ENCODE measurements at places on chromosomes 5 and 9.
A peak's percentile ranks its signal among the peaks of the same experiment; 100 is the strongest.

GRCh38 chr9:88458716-88459465, 70.6 kb downstream of the SPIN1 start:
- peak; percentile 73 for DNase-seq

DNA sequence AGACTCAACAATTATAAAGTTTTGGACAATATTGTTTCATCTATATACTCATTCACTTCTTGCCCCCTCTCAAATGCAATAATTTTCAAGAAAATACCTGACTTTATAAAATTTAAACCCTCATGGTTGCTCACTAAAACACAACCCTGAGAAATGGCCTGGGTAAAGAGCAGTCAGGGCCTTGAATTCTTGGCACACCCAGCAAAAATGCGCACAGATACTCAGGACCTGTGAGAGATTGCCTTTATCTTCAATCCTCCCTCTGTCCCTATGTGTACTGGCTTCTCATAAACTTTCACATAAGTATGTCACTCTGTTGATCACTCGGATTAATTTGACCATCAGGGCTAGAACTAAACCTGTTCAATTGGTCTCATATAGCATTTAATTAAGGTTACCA, 12.8 kb upstream of the ACO1 start:
- no peak for DNase-seq

DNA sequence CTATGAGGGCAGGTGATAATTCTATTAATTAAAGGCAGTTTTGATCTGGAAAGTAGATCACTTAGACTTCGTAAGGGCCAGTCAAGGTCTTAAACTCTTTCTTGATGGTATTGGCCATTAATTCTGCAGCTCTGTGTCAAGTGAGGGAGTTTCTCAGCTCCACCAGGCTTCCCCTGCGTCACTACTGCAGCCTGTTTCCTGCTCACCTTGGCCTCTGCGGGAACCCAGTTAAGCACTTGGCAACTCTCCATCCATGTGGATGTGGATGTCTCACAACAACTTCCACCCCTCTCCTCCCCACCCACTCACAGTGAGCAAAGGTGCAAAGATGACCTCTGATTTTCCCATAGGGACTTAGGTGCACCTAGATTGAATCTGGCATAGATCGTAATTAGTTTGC, 191.6 kb downstream of the PLK2 start:
- no peak for DNase-seq

GRCh38 chr5:135830876-135831275, 3.6 kb upstream of the SLC25A48 start:
- DNase-seq = no peak

- DNase-seq = no peak
Observed at GRCh38 chr5:6655432-6655831, 22.2 kb downstream of the SRD5A1 start.

GRCh38 chr9:97445119-97445701, 33.3 kb downstream of the TDRD7 start:
- DNase-seq = no peak

- no peak for DNase-seq
Observed at GRCh38 chr5:4158750-4159447, 563.3 kb downstream of the IRX1 start.

DNA sequence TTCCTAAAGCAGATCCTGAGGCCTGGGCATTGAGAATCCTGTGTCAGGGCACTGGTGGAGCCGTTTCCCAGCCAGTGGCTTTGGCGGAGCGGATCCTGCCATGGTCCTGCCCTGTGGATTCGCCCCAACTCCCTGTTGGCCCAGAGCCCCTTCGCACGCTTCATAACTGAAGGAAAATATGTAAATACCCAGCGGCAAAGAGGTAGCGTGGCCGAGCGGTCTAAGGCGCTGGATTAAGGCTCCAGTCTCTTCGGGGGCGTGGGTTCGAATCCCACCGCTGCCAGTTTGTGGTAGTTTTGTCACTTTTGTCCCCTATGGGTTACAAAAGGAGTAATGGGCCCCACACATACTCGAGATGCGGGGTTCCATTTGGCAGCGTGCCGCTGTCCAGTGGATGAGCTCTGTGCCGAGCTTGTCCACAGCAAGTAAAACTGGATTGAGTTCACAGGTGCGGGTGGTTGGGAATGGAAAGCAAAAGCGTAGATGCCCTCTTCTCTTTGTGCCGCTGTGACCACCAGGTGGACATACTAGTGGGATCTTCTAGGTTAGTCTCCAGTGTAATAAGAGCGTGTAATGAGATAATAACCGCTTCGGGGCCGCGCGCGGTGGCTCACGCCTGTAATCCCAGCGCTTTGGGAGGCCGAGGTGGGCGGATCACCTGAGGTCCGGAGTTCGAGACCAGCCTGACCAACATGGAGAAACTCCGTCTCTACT, 17.3 kb downstream of the TRIM7 start:
- DNase-seq = peak; percentile 86

DNA sequence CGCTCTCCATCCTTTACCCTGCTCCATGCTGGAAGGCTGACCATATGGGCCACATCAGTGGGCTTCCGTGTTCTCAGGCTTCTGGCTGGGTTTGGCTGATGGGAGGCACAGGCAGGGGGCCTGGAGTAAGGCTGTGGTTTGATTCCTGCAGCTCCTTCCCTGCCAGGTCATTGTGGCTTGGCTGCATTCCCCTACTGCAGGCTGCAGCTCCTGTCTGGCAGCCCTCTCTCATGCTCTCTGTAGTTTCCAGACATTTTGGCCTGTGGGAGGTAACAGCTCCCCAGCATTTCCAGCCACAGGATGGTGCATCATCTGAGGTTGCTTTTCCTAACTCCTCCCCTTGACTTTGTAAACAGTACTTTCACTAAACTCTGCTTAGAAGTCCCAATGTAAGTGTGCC, 102.0 kb upstream of the PTPN3 start:
- peak; percentile 34 for DNase-seq

- no peak for DNase-seq
Observed at GRCh38 chr9:72256931-72257330, 107.7 kb downstream of the GDA start.

- no peak for DNase-seq
Observed at GRCh38 chr9:134195558-134195957, 31.2 kb upstream of the RNU6ATAC start.

DNA sequence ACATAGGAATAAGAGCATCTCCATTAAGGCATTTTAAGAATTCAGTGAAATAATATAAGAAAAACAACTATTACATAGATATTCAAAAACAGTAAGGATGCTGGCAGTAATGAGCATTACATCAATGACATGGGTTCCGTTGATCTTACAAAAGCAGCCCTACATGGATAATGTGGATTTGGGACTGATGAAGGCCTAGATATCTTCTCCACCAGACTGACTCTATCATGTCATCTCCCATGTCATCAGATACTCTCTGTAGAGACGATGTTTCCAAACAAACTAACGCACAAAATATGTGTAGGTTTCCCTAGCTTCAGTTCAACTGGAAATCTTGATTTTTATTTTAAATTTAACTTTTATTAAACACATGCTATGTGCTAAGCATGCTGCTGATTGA, 3.6 kb downstream of the LURAP1L start:
- DNase-seq = peak; percentile 48

DNA sequence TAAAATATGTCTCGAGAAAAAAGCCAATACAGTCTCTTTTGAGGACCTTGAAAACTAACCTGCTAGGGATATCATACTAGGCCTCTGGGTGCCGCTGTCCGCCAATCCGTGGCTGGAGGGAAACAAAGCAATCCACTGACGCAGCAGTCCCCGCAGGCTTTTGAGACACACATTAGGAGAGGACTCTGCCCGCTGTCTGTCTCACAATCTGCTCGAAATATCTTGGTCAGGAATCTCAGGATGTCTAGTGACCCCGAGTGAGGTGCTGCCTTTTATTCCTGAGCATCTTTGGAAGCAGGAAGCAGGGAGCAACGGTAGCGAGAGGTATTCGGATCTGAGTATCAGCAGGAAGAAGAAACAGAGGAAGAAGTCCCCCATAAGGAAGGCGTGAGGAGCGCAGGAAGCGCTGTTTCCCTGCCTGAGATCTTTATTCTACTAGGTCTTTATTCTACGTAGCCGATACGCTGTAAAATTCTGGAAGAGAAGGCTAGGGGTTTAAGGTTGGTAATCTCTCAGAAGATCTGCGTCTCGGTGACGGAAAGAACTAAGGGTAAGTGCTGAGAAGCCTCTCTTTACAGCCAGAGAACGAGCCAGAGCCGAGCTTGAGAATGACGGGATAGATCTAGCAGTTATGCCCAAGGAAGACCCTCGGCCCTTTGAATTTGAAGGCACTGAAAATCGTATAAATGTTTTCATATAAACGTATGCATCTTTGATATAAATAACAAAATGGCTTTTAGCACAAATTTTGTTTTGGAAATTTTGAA, 4.0 kb upstream of the PCDHGA1 start:
- DNase-seq = peak; percentile 85

DNA sequence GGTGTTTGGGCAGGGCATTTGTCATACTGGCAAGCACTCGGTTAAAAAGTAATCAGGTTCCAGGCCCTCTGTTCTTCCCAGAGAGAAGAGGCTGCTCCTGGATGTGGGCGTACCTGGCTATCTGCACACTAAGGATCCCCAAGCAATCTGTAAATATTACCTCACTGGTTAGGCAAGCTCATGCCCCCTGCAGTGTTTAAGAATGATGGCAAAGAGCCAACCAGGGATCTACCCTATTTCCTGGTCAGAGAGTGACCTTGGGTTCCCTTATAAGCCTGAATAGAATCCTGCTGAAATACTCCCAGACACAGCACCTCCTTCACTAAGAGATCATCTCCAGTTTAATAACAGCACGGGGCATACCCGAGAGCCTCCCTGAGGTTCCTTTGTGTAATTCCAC, 181.2 kb downstream of the PIK3R1 start:
- DNase-seq = no peak

DNA sequence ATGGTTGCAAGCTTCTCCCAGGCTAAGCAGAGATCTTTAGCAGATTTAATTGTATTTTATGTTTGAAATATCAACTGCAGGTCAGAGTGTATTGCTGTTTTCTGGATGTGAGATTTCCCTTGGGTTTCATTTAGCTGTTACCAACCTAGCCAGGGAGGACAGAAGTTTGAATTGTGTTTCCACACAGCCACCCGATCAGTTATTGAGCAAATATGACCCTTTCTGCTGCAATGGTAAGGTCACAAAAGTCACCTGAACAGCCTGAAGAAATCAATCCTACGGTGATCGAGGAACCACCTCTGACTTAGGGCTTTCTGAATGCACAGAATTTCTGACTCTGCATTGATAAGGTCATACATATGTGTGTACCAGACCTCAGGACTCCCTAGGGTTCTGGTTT, 419.9 kb downstream of the MAN2A1 start:
- DNase-seq = no peak

- peak; percentile 92 for DNase-seq
Observed at GRCh38 chr9:94783102-94783682, 56.7 kb downstream of the AOPEP start.

DNA sequence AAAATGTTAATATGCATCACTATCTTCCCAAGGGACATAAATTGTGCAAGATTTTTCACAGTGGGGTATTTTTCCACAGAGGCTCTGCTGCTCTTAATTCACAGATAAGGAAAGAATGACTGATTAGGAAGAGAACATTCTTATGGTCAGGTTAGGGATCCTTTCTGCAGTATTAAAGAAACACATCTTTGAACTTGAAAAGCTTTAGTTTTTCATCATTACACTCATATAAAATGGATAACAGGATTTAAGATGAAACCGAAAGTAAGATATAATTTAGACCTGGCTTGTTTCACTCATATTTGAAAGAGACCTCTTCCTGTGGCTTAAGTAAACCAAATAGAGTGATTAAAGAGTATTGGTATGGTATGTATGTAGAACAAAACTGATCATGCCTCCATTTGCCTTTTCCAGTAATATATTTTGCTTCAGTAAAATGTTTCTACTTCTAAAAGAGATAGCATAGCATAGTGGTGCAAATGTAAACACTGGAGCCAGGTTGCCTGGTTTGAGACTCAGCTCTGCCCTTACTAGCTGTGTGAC, 160.0 kb downstream of the PRR16 start:
- DNase-seq = no peak

GRCh38 chr5:72256536-72256935, 63.5 kb downstream of the MRPS27 start:
- no peak for DNase-seq

- no peak for DNase-seq
Observed at GRCh38 chr9:36867241-36867640, 166.8 kb downstream of the PAX5 start.

- DNase-seq = peak; percentile 63
Observed at GRCh38 chr5:116778032-116778431, 203.4 kb upstream of the SEMA6A start.

- DNase-seq = no peak
Observed at GRCh38 chr5:68248896-68249295, 33.3 kb downstream of the PIK3R1 start.

DNA sequence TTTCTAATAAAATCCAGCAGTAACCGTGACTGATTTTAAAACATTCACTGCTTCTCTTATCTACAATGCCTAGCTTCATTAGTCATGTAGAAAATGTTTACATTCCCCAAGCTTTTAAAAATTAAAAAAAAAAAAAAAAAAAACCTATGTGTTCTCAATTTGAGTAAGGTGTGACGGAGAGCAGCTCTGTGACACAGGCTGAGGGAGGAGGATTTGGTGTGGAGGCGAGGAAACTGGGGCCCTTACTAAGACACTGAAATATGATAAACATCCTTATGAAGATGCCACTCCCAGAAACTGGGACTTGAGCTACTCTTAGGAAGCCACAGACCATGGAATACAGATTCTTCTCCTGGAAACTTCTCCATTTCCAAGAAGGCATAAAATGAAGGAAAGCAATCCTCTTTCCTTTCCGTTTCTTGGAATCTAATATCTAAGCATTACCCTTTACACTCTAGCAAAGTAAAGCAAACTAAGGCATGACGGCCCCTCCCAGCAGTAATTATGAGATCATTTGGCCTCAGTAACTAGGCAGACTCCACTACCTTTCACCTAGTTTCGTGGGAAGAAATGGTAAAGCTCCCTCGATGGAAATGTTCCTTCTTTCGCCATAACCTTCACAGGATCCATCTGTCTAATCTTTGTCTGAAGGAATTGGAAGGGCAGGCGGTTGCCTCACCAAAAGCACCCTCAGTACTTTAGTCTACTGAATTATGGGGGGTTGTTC, 23.5 kb downstream of the GRAMD2B start:
- DNase-seq = no peak

DNA sequence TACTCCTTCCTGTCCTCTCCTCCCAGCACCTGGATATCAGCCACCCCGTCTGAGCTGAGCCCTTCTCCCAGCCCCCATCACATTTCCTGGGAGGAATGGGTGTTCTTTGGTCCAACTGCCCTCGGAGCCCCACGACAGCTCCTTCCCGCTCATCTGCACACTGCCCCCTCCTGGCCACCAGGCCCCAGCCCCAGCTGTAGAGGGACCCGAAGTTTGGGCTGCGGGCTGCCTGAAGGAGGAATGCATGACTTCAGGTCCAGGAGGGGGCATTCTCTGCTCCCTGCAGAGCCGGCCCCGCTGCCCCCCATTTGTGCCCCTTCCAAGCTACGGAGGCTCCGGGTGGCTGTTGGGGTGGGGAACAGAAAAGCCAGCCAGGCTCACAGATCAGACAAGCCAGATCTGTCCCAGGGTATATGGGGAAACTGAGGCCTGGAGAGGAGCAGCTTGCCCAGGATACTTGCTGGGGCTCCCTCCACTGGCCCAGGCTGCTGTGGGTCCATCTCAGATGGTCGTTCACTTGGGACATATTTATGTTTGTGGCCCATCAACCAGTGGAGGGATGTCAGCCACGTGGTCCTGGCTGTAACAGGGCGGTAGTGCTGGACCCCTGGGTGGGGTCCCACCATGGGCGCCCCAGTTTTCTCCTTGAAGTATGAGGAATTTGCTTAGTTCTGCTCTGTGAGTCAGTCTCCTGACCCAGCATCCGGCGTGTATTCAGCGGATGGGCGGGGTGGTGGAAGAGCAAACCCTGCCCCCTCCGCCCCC, 33.1 kb downstream of the DAB2IP start:
- no peak for DNase-seq
